ENCODE measurements at places on chromosomes 1 and 21.

DNA sequence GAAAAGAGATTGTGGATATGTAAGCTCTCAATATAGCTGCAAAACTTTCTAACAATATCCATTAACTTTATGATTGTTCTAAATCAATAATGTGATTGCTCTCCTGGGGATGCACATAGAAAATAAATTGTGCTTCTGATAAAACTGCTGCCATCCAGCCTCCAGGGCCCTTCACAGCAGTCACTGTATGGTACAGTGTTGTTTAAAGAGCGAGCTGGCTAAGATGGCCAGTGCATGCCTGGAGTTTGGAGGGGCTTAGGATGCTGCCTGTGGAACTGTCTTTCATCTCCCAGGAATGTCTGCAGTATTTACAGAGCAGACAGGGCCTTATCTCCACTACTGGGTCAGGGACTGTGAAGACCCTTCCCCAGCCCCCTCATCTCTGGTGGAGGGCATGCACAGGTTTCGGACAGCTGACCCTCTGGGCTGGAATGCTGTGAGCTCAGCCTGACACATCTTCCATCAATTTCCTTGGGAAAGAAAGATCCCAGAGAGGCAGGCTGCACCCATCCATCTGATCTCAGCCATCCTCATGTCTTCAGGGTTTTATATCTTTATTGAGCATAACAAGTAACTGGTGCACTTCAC, 137.0 kb downstream of the PLPP3 start:
- no peak for DNase-seq

DNA sequence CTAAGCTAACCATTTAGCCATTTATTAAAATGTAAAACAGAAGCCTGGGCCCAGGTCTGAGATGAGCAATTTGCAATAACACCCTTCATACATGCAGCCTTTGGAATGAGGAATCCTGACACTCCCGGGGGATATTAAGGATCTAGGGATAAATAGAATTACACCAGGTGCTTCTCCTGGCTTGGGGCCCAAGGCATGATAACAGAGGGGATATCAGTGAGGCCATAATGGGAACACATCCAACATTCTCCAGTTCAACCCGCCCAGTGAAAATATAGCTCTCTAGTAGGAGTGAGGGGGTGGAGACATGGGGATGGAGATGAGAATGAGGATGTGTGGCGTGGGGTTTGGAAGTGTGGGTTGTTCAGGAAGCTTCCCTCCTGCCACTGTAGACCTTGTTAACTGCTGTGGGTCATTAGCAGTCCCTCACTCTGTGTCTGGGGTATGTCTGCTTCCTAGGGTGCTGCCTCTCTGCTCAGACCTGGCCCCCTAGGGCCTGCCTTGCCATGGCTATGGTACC, 57.9 kb upstream of the KANK4 start:
- no peak for DNase-seq

GRCh38 chr1:29549001-29549400, 312.7 kb downstream of the PTPRU start:
- no peak for DNase-seq

GRCh38 chr1:2472109-2472508, 4.0 kb upstream of the PLCH2 start:
- no peak for DNase-seq

DNA sequence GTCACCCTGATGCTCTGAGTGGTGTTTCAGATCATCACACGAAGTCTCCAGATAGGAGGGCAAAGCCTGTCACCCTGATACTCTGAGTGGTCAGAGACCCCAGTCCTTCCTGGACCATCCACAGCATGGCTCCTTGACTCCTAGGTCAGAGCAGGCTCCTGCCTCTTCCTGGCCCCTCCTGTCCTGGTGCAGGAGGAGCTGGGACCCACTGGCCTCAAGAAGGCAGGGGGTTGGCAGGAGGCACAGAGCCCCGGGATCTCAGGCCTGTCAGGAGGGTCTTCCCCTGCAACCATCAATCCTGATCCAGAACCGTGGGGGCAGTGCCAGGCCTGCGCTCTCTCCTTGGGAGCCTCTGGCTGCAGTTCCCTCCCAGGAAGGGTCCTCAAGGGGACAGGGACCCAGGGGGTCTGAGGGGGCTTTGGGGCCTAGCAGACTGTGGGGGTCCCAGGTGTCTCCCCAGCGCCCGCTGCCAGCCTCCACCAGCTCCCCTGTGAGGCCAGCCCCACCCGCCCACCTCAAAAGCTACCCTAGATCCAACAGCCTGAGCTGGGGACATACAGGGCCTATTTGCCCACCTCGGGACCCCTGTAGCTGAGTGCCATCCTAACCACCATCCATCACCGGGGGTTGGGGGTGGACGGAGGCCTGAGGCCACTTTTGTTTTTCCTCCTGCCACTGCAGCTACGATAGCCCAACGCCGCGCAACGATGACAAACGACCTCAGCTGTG, 27.5 kb downstream of the COL6A1 start:
- DNase-seq, result no peak

DNA sequence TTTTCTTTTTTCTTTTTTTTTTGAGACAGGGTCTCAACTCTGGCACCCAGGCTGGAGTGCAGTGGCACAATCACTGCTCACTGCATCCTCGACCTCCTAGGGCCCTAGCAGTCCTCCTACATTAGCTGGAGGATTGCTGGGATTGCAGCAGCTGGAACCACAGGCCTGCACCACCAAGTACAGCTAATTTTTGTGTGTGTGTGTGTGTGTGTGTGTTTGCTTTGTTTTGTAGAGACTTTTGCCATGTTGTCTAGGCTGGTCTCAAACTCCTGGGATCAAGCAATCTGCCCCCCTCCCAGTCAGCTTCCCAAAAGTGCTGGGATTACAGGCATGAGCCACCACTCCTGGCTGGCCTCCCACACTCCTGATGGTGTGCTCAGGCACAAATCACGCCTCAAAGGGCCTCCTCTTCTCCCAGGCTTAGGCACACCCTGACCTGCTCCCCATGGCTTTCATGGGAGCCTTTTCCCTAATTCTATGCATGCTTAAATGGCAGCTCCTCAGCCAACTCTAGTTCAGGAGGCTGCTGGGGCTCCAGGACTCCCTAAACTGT, 9.4 kb downstream of the FAM229A start:
- DNase-seq, result no peak

Measured in activated naive CD8-positive, alpha-beta T cell treated with anti-CD3 and anti-CD28 coated beads, Interleukin-2, amount 50 U/mL, for 24 hours (primary cell).